ENCODE measurements at places on chromosomes 4 and X. TPM values are rescaled to one million over a fixed set of nuclear protein-coding genes. Genes with fewer than 3 reads are reported as not detected.

Gene FAM47A
- total RNA-seq: not detected

DNA sequence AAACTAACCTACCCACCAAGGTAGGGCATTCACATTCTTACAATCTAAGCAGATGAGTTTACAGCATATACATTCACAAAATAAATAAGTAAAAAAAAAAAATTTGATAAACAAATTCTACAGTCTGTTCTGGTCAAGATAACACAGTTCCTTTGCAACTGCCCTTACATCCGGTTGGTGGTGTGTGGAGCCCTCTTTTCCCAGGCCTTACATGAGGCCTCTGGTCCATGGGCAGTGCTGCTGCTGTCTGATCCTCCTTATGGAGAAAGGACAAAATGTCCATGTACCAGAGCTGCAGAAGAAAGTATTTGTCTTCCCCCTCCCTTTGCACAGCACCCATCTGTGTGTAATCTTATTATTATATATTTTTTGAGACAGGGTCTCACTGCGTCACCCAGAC lies 2.2 kb upstream of the SEPTIN11 start:
- no peak for DNase-seq

GRCh38 chrX:42530027-42530426 lies 247.9 kb downstream of the PPP1R2C start:
- no peak for DNase-seq

GRCh38 chr4:10622728-10623127 lies 61.8 kb downstream of the CLNK start:
- no peak for DNase-seq

GRCh38 chrX:121831601-121832000 lies 784.2 kb downstream of the GLUD2 start:
- no peak for DNase-seq

DNA sequence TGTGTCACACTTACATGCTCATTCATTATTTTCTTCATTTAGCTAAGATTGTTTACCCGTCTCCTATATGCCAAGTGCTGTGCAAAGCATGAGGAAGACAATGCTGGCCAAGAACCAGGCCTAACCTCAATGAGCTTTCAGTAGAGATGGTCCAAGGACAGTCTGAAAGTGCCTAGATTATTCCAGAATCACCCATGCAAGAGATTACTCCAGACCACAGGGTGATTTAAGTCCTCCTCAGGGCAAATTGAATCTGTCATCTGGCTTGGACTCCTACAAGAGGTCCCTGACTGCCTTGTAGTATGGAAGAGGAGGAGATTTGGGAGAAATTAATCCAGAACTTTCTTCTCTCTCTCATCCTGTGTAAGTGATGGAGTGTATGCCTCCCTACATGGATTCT lies 99.4 kb upstream of the NDP start:
- no peak for DNase-seq

DNA sequence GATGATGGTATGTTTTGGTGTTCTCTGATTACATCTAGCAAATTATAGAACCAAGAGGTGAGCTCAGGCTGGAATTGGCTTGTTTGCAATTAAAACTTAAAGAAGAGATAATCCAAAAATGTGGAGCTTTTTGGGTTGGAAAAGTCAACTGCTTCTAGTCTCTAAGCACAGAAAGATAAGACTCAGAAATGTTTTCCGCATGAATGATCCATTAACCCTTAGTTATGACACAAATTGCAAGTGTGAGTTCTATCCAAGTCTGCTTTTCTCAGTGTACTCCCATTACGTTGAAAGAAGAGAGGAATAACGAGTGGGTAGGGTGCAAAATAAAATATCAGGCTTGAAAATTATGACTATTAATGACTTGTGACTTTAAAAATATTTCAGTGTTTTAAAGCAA lies 38.5 kb downstream of the HPGD start:
- no peak for DNase-seq

DNA sequence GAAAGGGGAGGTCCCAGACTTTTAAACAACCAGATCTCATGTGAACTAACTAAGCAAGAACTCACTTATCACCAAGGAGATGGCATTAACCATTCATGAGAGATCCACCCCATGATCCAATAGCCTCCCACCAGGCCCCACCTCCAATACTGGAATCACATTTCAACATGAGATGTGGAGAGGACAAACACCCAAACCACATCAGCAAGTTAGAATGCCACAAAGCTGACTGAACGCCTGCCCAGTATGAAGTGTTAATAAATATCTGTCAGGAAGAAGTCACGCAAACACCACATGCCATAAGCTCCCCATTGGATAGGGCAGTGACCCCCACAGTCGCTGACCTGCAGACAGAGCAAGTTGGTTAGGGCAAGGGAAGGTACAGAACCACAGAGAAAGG lies 14.3 kb downstream of the SLC10A6 start:
- DNase-seq: no peak

Gene KCNIP4
- not detected for total RNA-seq

- DNase-seq: no peak
These were observed 139.5 kb downstream of the STIM2 start for GRCh38 chr4:27000122-27000521.

Gene SHISA3
- 18.5 TPM for total RNA-seq

All from esophagus muscularis mucosa (tissue), 4 donors.